Fibroblast of skin of back (primary cell): ENCODE measurements at places on chromosomes 5 and 9.
A peak's percentile ranks its signal among the peaks of the same experiment; 100 is the strongest.

- DNase-seq, result no peak
Measured at GRCh38 chr9:77543131-77543822, 104.8 kb downstream of the GNA14 start.

GRCh38 chr5:150103678-150104549 is 17.6 kb upstream of the CSF1R start:
- DNase-seq, result no peak

GRCh38 chr9:89356782-89357181 is 38.5 kb downstream of the SECISBP2 start:
- no peak for DNase-seq

DNA sequence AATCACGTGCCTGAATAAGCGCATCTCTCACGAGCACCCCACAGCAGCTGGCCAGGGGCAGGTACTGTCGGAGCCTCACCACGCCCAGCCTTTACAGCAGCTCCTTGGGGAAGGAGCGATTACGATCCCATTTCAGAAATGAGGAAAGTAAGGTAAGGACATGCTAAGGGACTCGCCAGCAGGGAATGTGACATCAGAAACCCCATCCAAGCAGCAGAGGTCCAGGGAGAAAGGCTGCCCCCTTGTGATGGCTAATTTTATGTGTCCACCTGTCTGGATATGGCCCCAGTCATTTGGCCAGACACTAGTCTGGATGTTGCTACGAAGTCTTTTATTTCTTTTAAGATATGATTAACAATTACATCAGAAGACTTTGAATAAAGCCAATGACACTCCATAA is 77.3 kb downstream of the UBE2QL1 start:
- peak; percentile 6 for DNase-seq

DNA sequence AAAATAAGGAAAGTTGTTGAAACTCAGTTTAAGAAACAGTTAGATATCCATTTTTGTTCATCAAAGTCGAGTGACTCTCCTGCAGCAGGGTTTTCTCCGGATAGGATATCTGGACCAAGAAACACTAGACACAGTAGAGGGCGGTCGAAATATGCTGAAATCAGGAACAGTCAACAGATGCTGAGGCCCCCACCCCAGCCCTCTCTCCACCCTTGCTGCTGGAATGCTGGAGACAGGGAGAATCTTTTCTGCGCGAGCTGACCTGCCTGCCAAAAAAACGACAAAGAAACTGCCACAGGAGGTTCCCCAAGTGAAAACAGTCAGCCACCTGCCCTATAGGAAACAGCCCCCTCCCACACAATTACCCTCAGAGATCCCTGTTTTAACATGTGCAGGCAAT is 4.3 kb upstream of the IL13 start:
- DNase-seq, result no peak

DNA sequence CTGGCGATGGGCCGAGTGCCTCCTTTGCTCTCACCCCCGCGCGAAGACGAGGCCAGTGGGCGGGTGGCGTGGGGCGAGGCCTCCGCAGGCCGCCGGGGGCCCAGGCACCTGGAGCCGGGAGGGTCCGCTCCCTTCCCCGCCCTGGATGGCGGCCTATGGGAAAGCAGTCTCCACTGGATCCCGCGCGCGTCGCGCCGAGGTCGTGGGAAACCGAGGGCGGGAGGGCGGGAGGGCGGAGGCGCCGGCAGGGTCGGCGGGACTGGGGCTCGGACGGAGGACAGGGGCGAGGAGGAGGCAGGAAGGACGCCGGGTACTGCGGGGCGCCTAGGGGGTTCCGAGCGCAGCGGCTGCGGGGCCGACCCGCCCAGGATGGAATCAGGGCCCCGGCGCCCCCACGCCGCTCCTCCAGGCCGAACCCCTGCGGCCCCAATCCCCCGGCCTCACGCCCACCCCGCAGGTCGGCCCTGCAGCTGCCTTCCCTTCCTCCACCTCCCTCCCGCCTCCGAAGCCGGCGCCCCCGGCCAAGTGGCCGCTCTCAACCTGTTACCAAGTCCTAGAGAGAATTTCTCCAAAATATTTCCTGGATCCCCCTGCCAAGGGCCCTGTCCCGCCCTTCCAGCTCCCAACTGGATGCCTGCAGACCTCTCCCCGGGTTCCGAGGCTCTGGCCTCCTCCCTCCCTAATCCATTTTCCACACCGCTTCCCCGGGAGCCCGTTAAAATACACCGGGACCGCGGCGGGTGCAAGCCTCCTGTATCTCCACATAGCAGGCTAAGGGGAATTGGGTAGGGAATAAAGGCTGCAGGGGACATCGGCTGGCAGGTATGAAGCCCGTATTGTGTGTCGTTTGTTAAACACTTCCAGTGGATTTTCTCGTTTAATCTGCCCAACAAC is 146.3 kb downstream of the ERCC6L2 start:
- DNase-seq, result no peak

DNA sequence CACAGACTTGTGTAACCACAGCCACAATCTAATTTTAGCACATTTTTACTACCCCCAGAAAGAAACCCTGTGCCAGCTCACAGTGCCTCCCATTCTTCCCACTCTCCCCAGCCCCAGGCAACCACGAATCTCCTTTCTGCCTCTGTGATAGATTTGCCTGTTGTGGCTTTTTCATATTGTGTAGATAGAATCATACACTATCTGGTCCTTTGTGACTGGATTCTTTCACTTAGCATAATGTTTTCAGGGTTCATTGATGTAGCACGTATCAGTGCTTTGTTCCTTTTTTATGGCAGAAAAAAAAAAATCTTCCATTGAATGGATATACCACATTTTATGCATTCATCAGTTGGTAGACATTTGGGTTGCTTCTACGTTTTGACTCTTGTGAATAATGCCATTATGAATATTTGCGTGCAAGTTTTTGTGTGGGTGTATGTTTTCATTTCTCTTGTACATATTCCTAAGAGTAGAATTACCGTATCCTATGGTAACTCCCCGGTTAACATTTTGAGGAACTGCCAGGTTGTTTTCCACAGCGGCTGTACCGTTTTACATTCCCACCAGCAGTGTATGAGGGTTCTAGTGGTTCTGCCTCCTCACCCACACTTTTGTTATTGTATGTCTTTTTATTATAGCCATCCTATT is 64.5 kb downstream of the RCL1 start:
- DNase-seq, result peak; percentile 33

DNA sequence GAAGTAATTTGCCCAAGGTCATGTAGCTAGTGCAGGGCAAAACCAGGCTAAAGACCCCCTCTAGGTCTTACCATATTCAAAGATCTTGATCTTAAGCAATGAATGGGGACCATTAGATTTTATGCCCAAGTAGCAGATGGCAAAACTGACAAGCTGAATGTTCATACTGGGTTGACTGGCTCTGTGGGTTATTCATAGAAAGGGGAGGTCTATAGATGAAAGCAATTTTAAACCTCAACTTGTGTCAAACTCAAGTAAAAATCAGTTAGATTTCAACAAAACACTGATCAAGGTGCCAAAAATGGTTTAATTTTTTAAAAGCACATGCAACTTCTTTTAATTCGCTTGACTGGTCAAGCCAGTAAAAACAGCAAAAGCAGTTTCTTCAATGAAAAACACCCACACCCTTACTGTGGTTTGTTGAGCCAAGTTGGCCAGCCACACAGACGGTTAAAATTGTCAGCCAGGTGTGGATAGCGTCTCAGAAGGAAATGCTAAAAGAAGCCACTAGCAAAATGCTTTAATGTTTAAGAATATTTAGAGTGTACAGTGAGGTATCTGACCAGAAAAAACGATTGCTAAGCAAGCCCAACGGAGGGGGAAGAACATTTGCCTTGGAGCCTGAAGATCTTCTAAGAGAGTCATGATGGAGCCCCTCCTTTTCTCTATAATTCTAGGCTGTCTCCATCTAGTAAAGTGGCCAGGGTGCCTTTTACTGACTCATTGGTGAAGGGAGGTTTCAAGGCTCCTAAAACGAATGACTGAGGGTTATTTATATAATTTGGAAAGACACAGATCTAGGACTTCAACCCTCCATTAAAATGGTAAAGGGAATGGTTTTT is 539.6 kb upstream of the CLINT1 start:
- DNase-seq, result no peak

GRCh38 chr5:110940136-110940535 is 131.4 kb upstream of the TSLP start:
- peak; percentile 4 for DNase-seq

- no peak for DNase-seq
Measured at GRCh38 chr5:456351-457194, 13.6 kb downstream of the EXOC3 start.

- DNase-seq, result no peak
Measured at GRCh38 chr9:27160636-27161035, 51.6 kb downstream of the TEK start.

DNA sequence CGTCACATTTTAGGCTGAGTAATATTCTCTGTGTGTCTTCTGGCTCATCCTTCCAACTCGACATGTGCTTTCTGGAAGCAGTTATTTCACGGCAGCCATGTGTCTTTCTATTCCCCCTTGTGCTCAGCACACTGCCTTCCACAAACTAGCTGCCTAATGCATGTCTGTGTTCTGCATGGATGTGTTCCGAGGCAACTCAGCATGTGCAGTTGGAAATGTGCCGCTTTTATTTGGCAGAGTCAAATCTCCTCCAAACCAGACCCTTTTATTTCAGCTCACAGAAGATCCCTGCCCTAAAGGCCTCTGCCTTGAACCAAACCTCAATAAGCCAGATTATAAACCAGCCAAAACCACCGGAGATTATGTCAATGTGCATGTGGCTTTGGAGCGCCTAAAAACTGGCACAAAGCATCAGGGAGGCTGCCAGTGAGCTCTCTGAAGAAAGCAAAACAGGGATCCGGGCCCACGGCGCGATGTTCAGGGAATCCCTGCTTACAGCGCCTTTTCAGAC is 360.2 kb downstream of the DEPDC1B start:
- peak; percentile 13 for DNase-seq

DNA sequence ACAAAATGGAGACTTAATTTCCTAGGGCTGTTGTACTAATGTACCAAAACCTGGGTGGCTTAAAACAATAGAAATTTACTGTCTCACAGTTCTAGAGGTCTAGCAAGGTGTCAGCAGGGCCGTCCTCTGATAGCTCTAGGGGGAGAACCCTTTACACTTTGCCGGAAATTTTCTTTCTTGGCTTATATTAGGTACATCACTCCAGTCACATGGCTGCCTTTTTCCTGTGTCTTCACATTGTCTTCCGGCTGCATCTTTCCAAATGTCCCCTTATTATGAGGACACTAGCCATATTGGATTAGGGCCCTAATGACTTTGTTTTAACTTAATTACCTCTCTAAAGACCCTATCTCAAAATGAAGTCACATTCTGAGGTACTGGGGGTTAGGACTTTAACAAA is 5.8 kb downstream of the UHRF2 start:
- no peak for DNase-seq

- DNase-seq, result no peak
Measured at GRCh38 chr5:27814983-27815382, 776.6 kb upstream of the CDH9 start.

DNA sequence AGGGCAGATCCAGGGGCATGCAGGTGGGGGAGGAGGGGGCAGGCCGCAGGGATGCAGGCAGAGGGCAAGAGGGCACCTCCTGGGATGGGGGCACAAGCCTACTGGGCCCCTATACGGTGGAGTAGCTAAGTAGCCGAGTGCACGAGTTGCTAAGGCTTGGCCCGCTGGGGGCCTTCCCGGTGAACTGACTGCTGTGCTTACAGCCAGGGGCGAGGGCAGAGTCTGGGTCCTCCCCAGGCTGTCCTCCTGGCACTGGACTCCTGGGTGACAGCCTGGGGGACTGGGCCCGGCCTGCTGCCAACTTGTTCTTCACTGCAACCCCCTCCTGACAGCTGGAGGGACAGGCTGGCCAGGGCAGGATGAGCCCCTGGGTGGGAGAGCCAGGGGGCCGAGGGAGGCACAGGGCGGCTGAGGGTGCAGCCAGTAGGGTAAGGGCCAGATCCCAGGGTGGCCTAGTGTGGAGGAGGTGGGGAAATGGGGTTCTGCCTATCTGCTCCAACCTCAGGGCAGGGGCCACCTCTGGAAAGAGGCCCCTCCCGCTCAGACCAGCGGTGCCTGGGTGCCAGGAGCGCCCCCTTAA is 1.7 kb upstream of the EGFL7 start:
- no peak for DNase-seq

GRCh38 chr5:60699609-60700415 is at the start of gene DEPDC1B:
DEPDC1B (minus strand) TSS chr5:60700166; CDS start chr5:60700093, 73 bp downstream.
- peak; percentile 90 for DNase-seq

GRCh38 chr9:126111556-126111955 is 215.1 kb upstream of the MVB12B start:
- no peak for DNase-seq

GRCh38 chr5:119395080-119395836 is 39.4 kb downstream of the TNFAIP8 start:
- no peak for DNase-seq

- DNase-seq, result no peak
Measured at GRCh38 chr5:113274836-113275414, 159.9 kb downstream of the TSSK1B start.

- no peak for DNase-seq
Measured at GRCh38 chr9:35652829-35653209, 2.1 kb upstream of the SIT1 start.

- peak; percentile 61 for DNase-seq
Measured at GRCh38 chr9:109238655-109239054, 71.6 kb upstream of the FRRS1L start.

GRCh38 chr9:136714893-136715274 is 2.5 kb downstream of the DIPK1B start:
- DNase-seq, result no peak

GRCh38 chr5:3157214-3157613 is 405.7 kb upstream of the IRX2 start:
- DNase-seq, result no peak

GRCh38 chr5:136246122-136246521 is 53.2 kb upstream of the SMIM32 start:
- no peak for DNase-seq

DNA sequence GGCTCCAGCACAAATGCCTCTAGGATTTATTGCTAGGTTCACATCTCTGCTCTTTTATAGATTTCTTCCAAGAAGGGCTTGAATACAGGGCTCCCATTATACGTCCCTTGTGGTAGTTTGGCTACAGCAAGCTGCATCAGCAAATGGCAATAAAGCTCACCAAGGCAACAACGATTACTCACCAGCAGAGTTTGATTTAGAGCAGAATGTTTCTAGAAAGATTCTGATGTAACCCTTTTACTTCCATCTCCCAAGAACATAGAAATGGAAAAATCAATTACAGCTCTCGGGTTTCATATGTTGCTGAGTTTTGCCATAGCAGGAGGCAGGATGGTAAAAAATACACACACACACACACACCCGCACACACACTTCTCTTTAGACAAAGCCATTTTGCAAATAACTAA is 124.2 kb upstream of the TNPO1 start:
- DNase-seq, result peak; percentile 22

DNA sequence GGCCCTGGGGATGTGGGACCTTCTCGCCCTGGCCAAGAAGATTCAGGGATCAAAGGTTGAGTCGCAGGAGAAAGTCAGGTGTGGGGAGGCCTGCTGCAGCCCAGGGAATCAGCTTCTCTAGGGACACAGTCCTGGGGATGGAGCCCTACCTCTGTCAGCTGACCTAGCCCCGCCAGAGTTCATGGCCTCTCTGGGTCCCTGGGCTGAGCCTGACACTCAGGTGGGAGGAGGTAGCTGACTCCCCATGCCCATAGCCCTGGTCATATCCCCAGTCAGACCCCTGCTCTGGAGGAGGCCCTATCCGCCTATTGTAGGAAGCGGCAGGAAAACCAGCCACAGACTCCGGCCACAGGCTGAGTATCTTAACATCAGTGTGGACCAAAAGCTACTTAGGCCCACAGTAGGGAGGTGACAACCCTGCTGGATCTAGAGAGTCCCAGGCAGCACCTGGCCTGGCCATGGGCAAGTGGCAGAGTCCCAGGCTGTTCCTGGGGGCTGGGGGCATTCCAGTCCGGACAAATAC is 15.0 kb upstream of the MRNIP start:
- DNase-seq, result no peak

- DNase-seq, result no peak
Measured at GRCh38 chr5:96837303-96837702, 29.6 kb upstream of the ERAP1 start.

GRCh38 chr9:98225015-98225442 is 30.4 kb downstream of the TBC1D2 start:
- no peak for DNase-seq
